Mammary epithelial cell (primary cell): ENCODE measurements at places on chromosomes 1 and 21.

DNA sequence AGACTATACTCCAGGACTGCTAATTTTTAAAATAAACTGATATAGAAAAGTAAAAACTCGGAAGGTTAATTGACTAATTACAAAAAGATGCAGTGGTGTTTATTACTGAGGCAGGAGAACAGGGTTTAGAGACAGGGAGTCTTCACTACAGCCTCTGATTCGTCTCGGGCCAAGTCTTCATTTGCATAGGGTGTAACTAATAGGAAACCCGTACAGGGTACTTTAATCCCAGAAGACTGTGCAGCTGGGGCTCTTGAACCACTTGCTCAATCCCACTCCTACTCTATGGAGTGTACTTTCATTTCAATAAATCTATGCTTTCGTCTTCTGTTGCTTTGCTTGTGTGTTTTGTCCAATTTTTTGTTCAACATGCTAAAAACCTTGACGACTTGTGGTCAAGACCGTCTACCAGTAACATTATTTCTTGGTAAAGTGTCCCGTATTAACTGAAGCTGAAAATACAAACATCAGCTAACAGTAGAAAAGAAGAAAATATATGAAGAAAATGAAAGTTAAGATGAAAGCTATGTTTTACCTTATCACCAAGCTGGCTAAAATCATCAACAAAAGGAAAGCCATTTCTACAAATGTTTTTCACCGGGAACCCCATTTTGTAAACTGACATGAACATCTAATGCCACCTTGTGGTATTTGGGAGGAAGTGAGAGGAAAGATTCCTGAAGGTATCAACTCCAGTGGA lies 8.0 kb downstream of the SDHB start:
- DNase-seq = peak; percentile 39

DNA sequence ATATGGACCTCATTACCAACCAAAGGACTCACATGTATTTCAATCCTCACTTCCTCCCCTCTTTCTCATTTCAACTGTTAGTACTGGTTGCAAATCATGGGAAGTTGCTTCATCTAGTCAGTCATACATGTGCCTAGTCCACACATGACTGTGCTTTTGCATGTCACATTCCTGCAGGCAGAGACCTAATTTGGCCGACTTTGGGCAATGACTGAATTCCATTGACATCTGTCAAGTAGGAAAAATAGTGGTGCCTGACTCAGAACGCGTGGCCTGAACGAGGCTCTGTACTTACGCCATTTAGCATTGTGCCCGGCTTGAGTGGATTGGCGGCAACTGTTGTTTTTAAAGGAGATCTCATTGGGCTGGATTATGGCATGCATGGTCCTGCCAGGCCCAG lies 18.0 kb downstream of the PTPRU start:
- DNase-seq = no peak

GRCh38 chr1:84985365-84985764 lies 11.5 kb downstream of the MCOLN2 start:
- no peak for DNase-seq

DNA sequence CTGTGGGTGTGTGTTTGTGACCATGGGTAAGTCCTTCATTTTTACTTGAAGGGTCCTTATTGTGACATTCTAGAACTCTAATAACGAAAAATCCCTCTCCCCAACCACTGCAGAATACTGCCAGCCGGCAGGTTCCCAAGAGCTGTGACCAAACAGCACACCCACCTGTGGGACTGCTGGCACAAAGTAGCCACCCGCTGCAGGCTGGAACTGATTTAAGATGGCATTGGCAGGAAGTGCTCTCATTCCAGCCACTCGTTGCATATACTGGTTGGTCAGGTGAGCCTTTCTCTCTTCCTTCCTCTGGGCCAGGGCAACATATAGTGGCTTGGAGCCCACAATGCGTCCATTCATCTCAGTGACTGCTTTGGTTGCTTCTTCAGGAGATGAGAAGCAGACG lies 11.6 kb downstream of the PABPC4 start:
- DNase-seq = no peak

- DNase-seq = no peak
These were observed 160.2 kb upstream of the GREM2 start for GRCh38 chr1:240772131-240772530.

DNA sequence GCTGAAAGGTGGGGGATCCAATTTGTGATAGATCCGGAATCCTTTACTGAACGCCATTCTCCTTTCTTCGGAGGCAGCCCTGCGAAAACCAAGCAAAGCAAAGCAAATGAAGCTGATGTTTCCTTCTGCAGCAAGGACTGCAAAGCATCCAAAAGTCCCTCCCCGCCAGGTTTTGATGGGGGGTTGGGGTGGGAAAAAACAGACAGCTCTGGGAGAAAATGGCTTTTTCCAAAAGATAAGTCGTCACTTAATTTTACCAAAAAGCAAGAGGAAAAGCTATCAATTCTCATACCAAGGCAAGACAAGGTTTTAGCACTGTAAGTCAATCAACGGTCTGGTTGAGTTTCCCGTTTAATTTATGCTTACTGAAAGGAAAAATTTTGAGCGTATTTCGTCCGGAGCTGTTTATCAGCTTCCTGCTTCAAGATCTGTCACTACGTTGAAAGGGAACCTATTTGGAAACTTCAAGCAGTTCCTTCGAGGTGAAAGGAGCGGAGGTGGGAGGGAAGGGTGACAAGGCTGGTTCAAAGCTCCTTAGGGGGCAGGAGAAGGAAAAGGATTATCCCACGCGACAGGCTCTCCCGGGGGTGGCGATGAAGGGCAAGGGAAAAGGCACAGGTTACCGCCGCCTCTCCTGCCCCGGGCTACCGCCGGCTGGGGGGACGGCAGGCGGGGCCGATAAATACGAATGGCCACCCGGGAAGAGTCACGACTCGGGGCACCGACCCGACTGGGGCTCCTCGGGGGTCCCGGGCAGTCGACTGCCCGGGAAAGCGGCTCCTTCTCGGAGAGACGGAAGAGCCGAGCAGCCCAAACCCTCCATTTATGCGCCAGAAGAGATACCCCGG lies 750 bp downstream of the SYNJ1 start:
- DNase-seq = peak; percentile 29

DNA sequence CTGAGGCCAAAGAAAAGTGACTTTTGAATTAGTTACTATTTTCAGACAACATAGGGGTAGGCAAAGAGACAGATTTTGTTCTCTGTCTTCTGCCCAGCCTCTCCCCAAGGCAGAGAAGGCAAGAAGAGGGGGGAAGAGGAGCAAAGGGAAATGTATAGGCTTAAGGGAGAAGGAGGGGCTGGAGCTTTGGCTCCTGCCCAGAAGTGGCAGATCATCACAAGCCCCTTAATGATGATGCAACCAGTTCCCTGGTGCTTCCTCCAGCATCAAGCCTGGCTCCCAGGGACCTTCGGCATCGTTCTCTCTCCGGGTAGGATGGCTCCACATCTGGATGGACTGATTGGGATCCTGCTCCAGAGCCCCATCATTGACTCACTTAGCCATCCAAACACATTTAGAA lies 112.8 kb downstream of the KCND3 start:
- DNase-seq = no peak
